KBM-7 (cell line): ENCODE measurements at places on chromosomes 13 and 19.

DNA sequence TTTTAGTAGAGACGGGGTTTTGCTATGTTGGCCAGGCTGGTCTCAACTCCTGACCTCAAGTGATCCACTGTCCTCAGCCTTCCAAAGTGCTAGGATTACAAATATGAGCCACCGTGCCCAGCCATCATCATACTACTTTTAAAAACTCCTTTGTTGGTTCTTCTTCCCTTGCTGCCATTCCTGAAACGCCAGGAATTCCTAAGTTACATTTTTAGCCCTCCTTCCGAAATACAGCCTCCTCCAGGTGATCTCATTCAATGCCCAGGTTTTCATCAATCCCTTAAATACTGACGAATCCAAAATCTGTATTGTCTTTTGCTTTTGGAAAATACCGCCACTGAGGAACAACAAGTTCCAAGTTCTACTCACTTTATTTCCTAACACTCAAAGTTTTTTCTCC is 25.3 kb upstream of the EBPL start:
- DNase-seq: no peak

DNA sequence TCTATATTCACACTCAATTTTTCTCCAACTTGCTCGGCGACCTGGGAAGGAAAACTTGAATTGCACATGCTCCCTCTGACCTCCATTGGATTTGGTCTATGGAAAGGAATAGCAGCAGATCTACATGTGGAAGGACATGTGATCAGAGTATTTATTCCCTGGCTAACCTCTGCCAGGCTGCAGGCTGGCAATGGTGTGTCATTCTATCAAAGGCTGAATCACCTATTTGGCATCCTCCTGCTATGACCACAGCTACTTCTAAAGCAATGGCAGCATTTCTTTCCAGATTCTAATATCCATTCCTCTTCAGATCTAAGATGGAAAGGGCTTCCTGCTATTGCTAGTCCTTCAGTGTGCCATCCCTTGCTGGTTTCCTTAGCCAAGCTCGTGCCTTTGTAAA is 144.3 kb upstream of the FREM2 start:
- no peak for DNase-seq

DNA sequence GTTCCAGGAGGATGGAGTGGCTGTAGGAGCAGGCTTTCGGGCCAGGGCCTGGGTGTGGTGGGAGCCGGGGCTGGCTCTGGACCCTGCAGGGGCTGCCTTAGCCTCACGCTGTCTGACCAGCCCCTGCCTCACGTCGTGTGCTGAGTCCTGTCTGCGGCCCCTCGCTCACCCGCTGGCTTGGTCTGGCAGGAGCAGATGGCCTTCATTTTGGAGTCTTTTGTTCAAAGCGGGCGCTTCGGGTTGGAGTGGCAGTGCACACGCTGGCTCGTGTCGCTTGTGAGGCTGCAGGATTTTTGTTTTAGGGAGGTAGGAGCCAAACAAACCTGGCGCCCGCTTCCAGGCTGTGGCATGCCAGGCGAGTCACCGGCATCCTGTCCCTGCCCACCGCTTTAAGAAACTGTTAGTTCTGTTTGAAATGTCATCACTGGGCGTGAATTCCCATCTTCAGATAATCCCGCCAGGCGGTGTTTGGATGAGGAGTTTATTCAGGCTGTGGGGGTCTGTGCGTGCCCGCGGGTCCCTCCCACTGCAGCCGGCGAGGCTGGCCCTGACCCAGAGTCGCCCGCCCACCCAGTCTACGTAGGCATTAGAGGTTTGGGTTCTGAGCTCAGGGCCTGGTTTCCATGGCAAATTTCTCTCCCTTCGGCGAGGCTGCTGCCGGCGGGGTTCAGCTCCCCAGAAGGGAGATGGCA is 89.8 kb downstream of the KDM4B start:
- DNase-seq: no peak

- no peak for DNase-seq
These were observed 52.1 kb upstream of the SOX1 start for GRCh38 chr13:112014857-112015256.

GRCh38 chr19:11479090-11479897 is 1.6 kb downstream of the ELAVL3 start:
- DNase-seq: no peak

- peak; percentile 79 for DNase-seq
These were observed 26.5 kb downstream of the MPND start for GRCh38 chr19:4369888-4370260.

DNA sequence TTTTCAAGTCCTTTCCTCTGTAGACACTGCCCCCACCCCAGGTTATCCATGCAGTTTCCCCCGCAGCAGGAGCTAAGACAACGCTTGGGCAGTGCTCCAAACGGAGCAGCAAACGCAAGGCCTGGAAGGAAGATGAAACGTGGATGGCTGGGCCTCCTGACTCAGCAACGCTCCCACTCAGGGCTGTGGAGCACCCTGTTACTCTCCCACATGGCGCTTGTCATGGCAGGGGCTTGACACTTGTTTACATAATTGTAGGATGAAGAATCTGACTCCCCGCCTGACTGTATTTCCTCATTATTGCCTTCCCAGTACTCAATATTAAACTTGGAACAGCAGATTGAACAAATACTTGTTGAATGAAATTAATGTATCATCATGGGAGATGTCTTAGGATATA is 799 bp upstream of the C1QTNF9B start:
- no peak for DNase-seq

GRCh38 chr19:1355568-1356507 is 27.9 kb upstream of the NDUFS7 start:
- no peak for DNase-seq

DNA sequence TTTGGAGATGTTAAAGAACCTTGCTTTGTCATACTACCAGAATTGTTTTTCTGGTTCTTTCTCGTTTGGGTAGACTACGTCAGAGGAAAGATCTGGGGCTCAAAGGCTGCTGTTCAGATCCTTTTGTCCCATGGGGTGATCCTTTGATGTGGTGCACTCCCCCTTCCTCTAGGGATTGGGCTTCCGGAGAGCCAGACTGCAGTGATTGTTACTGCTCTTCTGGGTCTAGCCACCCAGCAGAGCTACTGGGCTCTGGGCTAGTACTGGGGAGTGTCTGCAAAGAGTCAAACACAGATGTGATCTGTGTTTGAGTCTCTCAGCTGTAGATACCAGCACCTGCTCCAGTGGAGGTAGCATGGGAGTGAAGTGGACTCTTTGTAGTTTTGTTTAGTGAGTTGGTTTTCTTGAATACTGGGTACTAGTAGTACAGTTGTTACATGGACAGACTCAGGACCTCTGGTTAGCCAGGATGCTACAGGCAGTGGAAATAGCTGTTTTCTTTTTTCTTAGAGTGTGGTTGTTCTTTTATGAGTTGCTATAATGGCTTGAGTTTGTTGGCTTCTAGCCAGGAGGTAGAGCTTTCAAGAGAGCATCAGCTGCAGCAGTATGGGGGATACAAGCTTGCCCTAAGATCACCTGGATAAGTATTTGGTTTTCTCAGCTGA is 34.4 kb downstream of the DNAJC15 start:
- DNase-seq: no peak

DNA sequence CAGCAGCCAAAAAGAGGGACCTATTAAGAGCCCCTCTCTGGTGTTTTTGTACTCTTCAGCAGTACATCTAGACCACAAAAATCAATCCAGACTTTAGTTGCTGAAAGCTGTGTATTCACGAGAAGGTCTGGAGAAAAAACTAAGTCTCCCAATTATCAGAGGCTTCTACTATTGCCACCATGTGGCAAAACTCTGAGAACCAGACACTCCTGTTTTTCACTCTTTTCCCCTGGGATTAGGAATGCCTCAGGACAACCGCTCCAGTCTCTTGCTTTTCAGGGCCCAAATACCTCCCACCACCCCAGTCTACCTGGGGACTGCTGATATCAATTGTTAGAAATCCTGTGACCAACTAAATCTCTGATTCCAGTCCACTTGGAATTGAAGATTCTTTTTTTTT is 30.1 kb upstream of the OBI1 start:
- DNase-seq: no peak

DNA sequence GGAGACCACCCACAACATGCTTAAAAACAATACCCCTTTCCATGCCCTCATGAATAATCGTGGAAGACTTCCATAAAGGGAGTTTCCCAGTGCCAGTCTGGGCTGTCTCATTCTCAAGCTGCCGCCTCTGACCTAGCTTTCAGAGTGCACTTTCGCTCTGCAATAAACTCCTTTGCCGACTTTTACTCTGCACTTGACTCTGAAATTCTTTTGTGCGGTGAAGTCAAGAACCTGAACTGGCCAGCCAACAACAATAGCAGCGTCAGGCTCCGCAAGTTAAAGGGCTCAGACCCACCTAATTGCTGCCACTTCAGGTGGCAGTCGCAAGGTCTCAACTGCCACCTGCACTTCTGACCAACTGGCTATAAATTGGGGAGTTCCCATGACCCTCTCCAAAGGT is 10.3 kb upstream of the LEUTX start:
- DNase-seq: no peak

DNA sequence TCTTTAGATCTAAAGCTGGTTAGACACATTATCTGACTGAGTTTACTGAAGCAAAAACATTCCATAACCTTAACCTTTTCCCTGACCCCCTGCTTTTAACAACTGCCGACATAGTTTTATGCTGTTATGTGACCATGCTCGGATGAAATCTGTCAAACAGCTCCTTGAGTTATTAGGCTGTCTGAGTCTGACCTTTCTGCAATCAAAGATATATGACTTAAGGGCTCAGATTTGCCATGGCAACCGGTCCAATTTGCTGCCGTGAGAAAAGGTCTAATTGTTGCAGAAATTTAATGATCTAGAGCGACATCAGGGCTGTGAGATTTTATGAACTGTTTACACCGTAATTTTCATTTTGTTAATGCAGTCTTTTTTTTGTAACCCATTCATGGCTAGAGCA is 61.8 kb downstream of the URI1 start:
- DNase-seq: no peak

DNA sequence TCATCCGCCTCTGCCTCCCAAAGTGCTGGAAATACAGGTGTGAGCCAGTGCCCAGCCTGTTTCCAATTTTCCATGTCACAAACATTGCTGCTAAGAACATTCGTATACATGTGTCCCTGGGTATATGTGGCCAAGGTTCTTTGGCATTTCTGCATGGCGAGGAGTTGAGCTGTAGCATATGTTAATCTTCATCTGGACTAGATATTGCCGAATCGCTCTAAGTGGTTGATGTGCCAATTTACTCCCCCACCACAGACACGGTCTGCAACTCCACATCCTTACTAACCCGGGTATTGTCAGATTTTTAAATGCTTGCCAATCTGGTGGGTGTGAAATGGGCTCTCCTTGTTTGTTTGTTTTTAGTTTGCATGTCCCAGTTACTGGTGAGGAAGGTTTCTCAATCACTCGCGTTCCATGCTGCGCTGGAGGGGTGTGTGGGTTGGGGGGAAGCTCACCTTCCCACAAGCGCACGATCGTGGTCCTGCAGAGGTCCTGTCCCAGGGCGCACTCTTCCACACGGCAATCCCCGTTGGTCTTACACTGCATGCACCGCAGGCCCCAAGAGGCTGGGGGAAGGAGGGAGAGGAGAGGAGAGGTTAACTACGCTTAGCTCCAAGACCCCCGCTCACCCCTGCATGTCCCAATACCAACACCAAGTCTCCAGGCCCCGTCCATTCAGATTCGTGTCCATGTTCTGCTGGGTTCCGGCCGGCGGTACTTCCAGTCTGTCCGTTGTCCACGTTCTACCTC is 2.7 kb downstream of the PLAUR start:
- DNase-seq: no peak

DNA sequence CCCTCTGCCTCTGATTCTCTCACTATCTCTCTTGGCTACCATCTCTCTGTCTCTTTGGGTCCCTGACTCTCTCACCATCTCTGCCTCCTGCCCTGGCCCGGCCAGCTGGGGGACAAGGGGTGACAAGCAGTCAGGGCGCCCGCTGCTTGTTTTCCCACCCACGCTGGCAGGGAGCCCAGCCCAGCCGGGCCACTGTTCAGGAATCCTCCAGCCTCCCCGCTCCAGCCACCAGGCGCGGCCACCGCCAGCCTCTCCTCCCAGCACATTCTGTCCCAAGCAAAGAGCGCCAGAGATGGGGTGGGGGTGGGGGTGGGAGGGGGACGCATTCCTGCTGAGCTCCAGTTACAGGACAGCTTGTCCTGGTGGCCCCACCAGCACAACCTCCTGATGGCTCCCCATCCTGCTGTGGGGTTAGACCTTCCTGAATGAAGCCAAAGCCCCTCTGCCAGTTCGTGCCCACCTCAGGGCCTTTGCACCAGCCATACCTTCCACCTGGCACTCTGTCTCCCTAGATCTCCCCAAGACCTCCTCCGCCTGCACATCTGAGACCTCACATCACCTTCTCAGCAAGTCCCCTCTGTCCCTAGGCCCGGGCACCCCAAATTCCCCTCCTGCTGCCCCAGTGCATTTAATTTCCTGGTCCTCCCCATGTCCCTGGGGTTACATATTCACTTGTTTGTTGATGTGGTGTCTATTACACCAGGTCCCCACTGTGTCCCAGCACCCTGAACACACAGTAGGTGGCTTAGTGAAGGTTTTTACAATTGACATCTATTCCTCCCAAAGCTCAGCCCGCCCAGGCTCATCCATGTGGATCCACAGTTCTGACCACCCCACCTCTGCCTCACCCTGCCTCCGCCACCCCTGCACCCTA is 12.5 kb downstream of the ARRDC2 start:
- DNase-seq: no peak

GRCh38 chr13:91278888-91279287 is 68.6 kb upstream of the MIR17HG start:
- DNase-seq: peak; percentile 92

GRCh38 chr13:104854007-104854406 is 1681.5 kb downstream of the EFNB2 start:
- no peak for DNase-seq

- no peak for DNase-seq
These were observed 2.0 kb upstream of the PTOV1 start for GRCh38 chr19:49848938-49849337.

DNA sequence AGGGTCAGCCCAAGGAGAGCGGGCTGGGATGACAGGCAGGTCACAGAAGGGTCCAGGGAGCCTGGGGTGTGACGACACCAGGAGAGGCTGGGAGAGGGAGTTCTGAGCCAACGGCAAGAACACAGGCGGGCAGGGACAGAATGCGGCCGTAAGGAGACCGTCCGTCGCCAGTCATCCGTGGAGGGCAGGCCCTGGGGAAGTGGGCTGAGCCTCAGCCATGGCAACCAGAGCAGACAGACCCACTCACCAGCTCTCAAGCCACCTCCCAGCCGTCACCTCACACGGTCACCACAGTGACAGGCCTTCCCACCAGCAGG is 3.7 kb upstream of the TMEM86B start:
- DNase-seq: no peak

GRCh38 chr19:49849433-49850220 is 1.3 kb upstream of the PTOV1 start:
- no peak for DNase-seq

GRCh38 chr13:40152145-40152544 is 496.7 kb downstream of the COG6 start:
- DNase-seq: peak; percentile 6

DNA sequence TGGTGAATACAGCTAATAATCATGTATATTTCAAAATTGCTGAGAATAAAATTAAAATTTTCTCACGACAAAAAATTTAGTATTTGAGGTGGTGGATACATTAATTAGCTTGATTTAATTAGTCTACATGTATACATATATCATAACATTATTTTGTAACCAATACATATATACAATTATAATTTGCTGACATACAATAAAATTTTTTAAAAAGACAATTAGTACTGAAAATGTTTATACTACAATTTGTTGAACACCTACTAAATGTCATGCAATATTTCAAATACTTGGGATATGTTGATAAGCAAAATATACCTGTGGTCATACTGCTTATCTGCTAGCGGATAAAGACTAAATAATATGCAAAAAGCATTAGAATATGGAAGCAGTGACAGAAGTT is 586.5 kb downstream of the SLITRK6 start:
- DNase-seq: no peak
